ENCODE measurements at places on chromosomes 5 and 9.
A peak's percentile ranks its signal among the peaks of the same experiment; 100 is the strongest.

- DNase-seq, result peak; percentile 1
Observed at GRCh38 chr5:110815916-110816605, 77.3 kb downstream of the SLC25A46 start.

DNA sequence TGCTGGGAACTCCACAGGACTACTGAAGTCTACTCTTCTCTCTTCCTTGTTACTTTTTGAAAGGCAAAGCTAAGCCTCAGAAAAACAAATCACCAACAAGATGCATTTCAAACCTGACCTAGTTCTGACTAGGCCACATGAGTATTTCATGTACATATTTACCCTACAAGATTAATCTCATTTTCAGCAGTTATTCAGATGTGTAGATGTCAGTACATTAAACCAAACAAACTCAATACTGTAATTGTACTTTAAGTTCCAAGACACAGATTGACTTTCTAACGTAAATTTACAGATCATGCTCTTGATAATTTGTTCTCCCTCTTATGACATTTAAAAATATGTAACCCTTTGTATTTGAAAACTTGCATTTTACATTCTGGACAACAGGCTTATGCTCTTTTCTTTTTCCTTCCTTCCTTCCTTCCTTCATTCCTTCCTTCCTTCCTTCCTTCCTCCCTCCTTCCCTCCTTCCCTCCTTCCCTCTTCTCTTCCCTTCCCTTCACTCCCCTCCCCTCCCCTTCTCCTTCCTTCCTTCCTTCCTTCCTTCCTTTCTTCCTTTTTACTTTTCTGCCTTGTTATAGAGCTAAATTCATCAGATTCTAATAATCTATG, 1653.4 kb downstream of the EFNA5 start:
- no peak for DNase-seq

DNA sequence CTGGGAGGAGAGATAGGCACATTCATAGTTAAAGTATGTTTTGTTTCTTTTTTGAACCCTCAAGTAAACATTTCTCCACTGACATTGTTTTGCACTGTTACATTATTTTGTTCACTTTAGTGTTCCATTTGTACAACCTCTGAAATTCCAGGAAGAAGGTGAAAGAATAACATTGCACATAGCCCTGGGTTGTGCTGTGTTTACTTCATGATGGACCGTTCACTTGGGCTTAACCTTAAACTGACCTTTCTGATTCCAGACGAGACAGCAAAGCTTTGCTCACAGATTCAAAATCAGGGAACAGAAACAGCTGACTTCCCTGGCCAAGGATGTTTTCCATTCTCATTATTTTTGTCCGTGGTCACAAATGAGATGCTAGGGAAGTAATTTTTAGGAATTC, 42.8 kb upstream of the GDNF start:
- DNase-seq, result no peak

GRCh38 chr9:16029796-16030363, 477.0 kb downstream of the CCDC171 start:
- DNase-seq, result no peak

DNA sequence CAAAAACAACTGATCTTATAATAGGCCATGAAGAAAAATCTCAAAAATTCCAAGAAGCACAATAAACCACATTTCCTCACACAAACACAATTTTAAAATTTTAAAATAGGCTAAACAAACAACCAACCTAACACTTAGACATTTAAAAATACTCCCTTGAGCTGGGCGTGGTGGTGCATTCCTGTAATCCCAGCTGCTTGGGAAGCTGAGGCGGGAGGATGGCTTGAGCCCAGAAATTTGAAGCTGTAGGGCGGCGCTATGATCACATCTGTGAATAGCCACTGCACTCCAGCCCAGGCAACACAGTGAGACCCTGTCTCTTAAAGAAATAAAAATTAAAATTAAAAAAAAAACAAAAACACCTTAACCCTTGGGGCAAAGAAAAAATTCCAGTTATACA, 36.9 kb upstream of the TESK1 start:
- peak; percentile 36 for DNase-seq

DNA sequence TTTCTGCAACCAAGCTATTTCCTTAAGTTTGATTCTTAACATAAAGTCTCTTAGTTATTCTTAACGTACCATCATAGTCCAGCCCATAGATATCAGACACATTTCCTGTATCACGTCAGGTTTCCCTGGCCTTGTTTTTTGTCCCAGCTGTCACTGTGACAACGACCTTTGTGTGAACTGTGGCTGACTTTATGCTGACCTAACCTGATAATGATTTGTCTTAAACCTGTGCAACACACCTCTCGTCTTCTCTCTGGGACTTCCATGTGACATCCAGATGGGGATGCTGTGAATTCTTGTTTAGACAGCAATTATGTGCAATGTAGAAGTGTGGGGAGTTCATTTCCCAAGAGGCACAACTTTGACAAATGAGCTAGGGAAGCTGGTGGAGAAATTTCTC, 662.8 kb downstream of the PTPRD start:
- DNase-seq, result no peak

GRCh38 chr5:65021527-65022226, 252.9 kb downstream of the CWC27 start:
- no peak for DNase-seq

DNA sequence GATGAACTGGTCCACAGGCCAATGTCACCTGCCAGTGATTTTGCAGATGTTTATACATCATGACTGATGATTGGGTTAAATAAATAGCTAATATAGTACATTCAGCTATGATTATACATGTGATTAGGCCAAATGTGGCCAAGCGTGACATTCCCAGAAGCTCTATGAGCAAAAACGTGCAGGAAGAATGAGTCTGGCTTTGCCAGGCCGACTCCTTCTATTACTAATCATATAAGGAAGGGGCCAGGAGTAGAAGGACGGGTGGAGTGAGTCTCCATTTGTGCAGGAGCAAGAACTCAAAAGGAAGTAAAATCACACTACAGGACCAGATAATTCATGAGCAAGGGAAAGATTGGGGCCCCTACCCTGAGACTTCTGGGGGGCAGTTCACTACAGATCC, 178.2 kb downstream of the ROR2 start:
- no peak for DNase-seq

DNA sequence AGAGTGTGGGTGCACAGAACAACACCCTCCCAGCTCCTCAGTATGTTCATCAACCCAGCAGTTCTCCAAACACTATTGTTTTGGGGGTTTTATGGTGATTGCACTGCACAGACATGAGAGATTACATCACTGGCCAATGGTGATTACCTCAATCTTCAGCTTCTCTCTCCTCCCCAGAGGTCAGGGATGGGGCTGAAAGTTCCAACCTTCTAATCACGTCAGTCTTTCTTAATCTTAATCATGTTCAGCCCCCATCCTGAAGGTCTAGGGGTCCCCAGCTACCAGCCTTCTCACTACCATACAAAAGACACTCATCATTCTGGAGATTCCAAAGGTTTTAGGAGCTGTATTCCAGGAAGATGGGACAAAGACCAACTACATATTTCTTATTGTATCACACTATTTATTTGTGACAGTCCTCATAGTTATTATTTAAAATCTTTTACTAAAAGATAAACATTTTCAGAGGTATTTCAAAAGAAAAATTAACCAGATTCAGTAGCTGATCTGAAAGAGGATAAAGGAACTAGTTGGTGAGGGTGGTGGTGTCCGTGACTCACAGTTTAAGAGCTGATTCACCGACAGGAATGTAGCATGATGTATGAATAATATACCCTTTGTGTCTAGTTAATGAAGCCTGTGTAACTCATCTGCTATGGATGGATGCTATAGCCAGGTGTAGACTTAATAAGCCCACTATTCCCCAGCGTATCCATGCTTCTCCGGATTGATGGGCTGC, 35.6 kb downstream of the RASEF start:
- DNase-seq, result peak; percentile 88

DNA sequence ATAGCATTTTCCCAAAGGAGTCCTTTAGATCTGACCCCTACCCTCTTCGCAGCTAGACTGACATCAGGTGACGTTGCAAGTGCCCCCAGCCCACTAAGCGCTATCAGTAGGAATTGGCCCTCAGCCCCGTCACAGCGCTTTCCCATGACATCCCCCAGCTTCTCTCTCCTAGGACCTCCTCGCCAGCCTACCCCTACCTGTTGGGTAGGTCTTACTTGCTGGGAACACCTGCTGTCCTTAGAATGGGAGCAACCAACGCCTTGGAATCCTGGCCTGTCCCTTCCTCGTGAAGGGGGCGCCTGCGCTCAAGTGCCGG, 584 bp upstream of the PIP5K1B start:
- DNase-seq, result no peak

Data from fibroblast of skin of scalp (primary cell).